Renal cortical epithelial cell (primary cell): ENCODE measurements at places on chromosomes 12 and 14. TPM values are rescaled to one million over a fixed set of nuclear protein-coding genes. Genes with fewer than 3 reads are reported as not detected.

- DNase-seq = no peak
Observed at GRCh38 chr12:106045251-106045674, 93.5 kb downstream of the NUAK1 start.

- no peak for DNase-seq
Observed at GRCh38 chr12:105912882-105913678, 225.7 kb downstream of the NUAK1 start.

- no peak for DNase-seq
Observed at GRCh38 chr12:106118381-106119130, 20.2 kb downstream of the NUAK1 start.

- DNase-seq = peak; percentile 33
Observed at GRCh38 chr12:98856897-98857540, 211.9 kb downstream of the APAF1 start.

GRCh38 chr12:57005980-57006808, at the start of gene ZBTB39:
Gene ZBTB39, minus strand, starts transcription at chr12:57006546. Its CDS starts 1,629 bp downstream, at chr12:57004917.
- DNase-seq = no peak

GRCh38 chr14:61064210-61064609, 83.2 kb downstream of the SLC38A6 start:
- no peak for DNase-seq

DNA sequence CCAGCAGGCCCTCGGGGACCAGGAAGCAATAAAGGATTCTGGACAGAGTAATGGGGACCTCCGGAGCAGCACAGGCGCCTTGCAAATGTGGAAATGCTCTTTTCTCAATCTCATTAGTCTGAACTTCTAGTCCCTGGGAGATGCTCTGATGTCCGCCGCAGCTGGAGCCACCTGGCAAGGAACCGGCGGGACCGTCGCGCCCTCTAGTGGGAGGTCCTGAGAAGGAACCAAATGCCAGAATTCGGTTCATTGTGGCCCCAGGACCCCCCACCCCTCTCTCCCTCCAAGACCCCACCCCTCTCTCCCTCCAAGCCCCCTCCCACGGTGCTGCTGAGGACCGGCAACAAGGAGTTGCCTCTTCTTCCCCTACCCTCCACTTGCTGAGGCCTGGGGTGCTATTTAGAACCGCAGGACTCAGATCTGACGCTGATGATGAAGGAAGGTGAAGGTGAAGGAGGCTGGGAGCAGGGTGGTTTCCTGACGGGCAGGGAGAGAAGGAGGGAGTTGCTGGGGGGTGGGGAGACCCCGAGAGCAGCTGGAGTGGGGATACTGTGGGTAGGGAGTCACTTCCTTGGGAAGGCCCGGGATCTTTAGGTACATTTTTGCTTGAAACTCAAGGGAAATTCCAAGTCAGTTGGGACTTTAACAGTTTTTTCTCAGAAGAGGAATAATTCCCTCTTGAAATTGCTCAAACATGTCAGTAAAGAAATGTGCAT, 42.5 kb downstream of the SMIM41 start:
- peak; percentile 28 for DNase-seq

- DNase-seq = no peak
Observed at GRCh38 chr14:62706217-62706616, 339.0 kb downstream of the KCNH5 start.

DNA sequence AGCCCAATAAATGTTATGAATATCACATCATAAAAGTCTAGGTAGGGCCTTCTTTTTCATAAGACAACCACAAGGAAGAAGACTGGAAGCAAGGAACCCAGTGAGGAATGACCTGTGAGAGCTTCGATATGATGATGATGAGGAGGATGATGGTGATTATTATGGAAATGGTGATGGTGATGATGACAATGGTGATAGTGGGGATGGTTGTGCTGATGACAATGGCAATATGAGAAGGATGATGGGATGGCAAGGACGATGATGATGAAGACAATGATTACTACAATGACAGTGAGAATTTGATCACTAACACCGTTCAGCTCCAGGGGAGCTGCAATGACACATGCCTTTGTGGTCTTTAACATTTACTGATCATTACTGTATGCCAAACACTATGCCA, 7.7 kb upstream of the CKAP4 start:
- DNase-seq = no peak

GRCh38 chr14:68284834-68285233, 465.3 kb downstream of the RAD51B start:
- DNase-seq = peak; percentile 91

DNA sequence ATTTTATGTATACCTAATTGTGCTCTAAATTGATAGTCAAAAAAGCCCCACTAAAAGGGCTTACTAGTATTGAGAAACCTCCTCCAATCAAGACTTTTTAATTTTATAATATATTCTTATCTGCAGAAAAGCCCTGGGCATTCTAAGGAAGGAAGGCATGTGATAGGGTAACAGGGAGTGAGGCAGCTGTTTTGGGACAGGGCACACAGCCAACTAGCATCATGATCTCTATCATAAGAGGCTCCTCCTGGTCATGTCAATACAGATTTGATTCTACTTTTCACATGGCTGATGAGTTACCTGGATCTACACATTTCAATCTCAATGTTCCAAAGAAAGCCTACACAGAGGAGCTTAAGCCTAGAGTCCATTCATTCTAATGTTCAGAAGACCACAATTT, 9.1 kb downstream of the ADAM20 start:
- DNase-seq = no peak

GRCh38 chr12:9732921-9733461, at the start of gene CLECL1:
Gene CLECL1, minus strand, starts transcription at chr12:9733097.
- DNase-seq = no peak

DNA sequence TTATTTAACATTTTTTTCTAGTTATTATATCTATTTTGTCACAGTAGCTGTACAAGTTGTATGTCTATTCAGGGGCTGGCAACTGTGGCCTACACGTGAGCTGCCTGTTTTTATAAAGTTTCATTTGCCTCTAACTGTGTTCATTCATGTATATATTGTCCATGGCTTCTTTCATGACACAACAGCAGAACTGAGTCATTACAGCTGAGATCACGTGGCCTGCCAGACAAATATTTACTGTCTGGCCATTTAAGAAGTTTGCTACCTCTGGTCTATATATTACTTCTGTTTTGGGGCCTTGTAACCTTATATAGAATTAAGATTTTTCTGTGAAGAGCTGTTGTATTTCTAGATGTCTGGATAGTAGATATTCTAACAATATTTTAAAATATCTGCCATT, 37.9 kb downstream of the KIAA0586 start:
- peak; percentile 44 for DNase-seq

DNA sequence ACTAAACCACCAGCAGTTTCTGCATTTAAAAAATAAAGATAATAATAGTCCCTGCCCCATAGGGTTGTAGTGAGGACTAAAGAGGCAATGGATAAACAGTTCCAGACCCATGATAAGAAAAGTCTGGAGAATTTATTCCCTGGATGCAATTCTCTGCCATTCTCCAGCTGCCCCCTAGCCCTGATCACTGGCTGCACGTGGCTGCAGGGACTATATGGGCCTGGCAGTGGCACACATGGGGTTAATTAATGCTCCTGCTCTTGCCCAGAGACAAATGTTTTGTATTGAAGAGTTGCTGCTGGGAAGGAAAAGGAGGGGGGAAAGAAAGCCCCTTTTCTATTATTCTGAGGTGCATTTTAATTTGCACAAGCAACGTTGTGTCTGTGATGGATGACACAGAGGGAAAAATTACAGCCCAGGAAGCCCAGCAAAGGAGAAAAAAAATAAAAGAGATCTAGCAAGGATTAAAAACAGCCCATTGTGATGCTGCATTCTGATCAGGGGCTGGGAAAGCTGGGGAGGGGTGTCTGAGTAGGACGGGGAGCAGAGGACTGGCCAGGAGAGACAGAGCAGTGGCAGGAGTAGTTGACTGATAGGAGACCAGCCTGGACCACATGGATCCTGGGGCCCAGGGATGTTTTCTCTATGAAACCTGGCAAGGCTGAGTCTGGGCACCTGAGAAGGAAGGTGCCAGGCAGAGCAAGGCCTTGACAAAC, 149.3 kb downstream of the ESRRB start:
- no peak for DNase-seq

DNA sequence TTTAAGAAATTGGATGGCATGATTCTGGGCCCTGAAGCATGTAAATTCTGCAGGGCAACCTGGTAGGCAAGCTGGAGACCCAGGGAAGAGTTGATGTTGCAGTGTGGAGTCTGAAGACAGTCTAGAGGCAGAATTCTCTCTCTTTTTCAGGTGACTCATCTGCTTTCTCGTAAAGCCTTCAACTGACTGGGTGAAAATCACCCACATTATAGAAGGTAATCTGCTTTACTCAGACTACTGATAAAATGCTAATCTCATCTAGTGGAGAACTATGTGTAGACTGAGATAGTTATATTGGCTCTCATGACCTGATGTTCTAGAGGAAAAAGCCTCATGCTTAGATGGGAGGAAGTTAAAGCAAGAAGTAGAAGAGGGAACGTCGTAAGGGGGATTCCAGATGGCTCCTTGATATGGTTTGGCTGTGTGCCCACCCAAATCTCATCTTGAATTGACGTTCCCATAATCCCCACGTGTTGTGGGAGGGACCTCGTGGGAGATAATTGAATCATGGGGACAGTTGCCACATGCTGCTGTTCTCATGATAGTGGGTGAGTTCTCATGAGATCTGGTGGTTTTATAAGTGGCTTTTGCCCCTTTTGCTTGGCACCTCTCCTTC, 723.8 kb downstream of the BCL11B start:
- no peak for DNase-seq

DNA sequence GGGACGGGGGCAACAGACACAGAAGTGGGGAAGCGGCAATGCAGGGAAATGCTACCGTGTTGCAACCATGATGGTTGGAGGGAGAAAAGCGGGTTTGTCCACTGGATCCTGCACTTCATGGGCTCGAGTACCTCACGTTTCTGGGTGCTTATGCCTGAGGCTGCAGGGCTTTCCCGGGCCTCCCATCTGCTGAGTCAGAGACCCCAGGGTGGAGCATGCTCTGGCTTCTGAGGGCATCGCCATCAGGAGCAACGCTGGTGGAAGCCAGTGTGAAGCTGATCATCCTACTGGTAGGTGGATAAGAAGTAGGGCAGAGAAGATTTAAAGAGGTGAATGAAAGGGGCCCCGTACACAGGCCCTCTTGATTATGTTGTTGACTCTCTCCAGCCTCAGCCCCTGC, 5.0 kb upstream of the ADGRD1 start:
- DNase-seq = no peak

DNA sequence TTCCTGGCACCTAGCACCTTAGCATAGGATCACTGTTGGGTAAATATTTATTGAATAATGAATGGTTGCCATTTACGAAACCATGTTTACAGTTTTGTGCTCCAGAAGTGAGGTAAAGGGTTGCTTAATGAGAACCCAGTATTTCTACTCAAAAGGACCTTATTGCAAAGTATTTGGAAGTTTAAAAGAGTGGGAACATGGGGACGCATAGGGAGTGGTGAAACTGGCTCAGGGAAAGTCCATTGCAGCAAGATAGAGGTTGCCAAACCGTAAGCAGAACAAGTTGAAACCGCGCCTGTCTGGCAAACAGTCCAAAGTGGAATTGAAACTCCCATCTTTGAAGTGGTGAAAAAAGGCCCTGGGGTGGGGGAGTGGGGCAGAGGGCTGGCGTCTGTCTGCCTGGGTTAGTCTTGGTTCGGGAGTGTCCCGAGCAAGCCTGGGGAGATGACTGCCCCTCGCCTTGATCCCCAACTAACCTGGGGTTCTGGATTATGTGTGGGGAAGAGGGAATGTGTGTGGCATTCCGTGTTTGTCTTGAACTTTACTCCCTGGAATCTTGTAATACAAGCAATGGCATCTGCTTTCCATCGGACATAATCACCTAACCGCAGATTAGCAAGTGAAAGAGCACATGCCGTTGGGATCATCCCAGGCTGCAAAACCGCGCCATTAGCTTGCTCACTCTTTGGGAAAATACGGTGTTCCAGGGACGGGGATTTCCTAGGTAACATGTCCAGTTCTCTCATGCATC, 7.2 kb downstream of the ALDH2 start:
- peak; percentile 98 for DNase-seq

DNA sequence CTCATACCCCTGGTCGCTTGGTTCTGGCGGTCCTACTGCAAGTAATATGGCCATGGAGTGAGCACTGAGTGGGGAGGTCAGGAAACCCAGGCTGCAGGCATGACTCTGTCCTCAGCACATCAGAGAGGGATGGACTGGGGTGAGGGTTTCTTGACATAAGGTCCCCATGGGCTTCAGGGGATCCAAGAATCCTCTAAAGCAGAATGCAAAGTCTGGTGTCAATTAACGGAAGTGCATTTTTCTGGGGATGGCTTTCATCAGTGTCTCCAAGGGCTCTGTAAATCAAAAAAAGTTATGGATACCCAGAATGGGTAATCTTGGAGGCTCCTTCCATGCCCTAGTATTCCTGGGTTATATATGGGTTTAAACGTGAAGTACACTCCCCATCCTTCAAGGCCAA, 3.7 kb downstream of the FIGNL2 start:
- no peak for DNase-seq

DNA sequence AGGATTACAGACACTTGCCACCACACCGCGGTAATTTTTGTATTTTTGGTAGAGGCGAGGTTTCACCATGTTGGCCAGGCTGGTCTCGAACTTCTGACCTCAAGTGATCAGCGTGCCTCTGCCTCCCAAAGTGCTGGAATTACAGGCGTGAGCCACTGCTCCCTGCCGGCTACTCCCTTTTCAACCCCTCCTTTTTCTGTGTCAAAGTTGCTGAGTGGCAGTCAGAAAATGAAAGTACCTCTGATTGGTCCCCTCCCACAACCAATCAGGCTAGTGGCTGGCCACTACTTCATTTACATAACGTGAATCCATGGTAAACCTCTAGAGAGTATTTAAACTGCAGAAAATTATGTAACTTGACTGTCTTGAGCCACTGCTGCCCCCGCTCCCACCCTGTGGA, 5.9 kb downstream of the RESF1 start:
- no peak for DNase-seq

GRCh38 chr12:57227315-57228115, 2.0 kb upstream of the SHMT2 start:
- DNase-seq = peak; percentile 42

GRCh38 chr12:117835156-117835555, 133.6 kb downstream of the KSR2 start:
- no peak for DNase-seq

DNA sequence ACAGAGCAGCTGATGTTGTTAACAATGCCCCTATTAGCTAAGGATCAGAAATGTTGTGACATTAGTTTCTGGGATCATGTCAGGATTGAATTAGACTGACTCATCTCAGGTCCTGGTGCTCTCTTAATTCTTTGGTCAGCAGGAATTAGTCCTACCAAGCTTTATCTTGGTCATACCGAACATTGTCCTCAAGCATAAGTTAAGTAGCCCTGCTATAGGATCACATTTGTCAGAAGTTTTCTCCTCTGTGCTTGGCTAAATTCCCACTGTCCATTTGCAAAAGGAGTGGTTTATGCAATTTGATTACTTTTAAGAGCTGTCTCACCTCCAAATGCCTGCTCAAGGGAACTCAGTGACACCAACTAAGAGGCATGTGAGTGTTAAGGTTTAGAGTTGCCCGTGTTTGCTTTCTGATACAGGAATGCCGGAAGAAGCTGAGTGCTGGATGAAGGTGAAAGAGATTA, 48.4 kb upstream of the IFNG-AS1 start:
- DNase-seq = peak; percentile 87

Gene LRRC10
- total RNA-seq = not detected in 2 replicates

Gene HOXC12
- not detected in 2 replicates for total RNA-seq

Gene LRRK2
- total RNA-seq = 5.6 and 22.4 TPM in 2 replicates

Gene B4GALNT3
- 0.94 and 3.1 TPM in 2 replicates for total RNA-seq

Gene PRORP
- total RNA-seq = 58.8 and 69.8 TPM in 2 replicates

Gene NUAK1
- 10.8 and 21.4 TPM in 2 replicates for total RNA-seq

Gene SVOP
- not detected in 2 replicates for total RNA-seq

Gene CD163
- not detected in 2 replicates for total RNA-seq

Gene SLC16A7
- total RNA-seq = 11.5 and 59.0 TPM in 2 replicates

Gene ZFHX2
- total RNA-seq = 0.69 and 1.8 TPM in 2 replicates

Gene CCDC63
- total RNA-seq = not detected in 2 replicates

Gene EML5
- total RNA-seq = 0.55 and 2.4 TPM in 2 replicates

Gene OR6C2
- total RNA-seq = not detected in 2 replicates

Gene KRT5
- 0.70 and 10.2 TPM in 2 replicates for total RNA-seq
